H7 (cell line): ENCODE measurements at places on chromosomes 3 and 15. TPM values are rescaled to one million over a fixed set of nuclear protein-coding genes. Genes with fewer than 3 reads are reported as not detected.

DNA sequence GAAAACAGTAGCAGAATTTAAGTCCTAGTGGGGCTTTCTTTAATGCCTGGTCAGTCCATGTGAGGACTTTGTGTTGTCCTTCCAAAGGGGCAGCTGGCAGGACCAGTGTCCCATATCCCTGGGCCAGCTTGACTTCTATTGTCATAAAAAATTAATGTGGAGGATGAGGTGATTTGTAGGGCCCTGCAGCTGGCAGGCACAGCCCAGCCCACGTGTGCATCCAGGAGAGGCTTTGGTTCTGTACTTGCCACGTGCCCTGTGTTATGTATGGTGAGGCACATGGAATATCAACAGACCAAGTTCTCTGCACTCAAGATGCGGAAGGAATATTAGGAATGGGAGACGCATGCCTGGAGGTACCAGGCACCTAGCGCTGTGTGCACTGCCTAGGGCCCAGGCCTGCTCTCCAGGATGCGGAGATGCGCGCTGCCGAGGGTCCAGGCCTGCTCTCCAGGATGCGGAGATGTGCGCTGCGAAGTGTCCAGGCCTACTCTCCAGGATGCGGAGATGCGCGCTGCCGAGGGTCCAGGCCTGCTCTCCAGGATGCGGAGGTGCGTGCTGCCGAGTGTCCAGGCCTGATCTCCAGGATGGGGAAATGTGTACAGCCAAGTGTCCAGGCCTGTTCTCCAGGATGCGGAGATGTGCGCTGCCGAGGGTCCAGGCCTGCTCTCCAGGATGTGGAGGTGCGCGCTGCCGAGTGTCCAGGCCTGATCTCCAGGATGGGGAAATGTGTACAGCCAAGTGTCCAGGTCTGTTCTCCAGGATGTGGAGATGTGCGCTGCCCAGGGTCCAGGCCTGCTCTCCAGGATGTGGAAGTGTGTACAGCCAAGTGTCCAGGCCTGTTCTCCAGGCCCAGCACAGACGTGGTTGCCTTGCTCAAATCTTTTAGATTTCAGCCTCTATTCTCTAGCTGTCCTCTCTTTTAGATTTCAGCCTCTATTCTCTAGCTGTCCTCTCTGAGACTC, 183.3 kb upstream of the ROPN1 start:
- no peak for DNase-seq

GRCh38 chr3:52528586-52529375, 4.9 kb downstream of the NT5DC2 start:
- DNase-seq = peak; percentile 66

- DNase-seq = no peak
Measured at GRCh38 chr15:34783991-34784390, 11.4 kb downstream of the ACTC1 start.

- DNase-seq = no peak
Measured at GRCh38 chr3:24622696-24623225, 128.1 kb upstream of the THRB start.

The NAALADL2 gene
- 0.14 and 1.3 TPM in 2 replicates for total RNA-seq

The IGF2BP2 gene
- total RNA-seq = 83.7 and 122 TPM in 2 replicates
